ENCODE measurements at places on chromosomes 2 and 18.

GRCh38 chr18:41449612-41450011 is 505.4 kb upstream of the PIK3C3 start:
- no peak for DNase-seq

DNA sequence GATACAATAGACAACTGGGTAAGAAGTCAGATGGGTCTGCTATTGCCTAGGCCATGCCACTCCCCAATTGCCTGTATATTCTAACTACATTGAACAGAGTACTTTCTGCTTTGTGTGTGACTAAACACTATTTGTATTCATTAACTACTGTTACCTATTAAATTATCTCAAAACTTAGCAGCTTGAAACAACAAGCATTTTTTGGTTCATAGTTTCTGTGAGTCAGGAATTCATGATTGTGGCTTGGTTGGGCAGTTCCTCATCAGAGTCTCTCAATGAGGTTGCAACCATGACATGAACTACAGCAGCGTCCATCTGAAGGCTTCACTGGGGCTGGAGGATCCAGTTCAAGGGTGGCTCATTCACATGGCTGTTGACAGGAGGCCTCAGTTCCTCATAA is 205.7 kb downstream of the EN1 start:
- DNase-seq: no peak

- DNase-seq: no peak
These were observed 752 bp upstream of the CYTIP start for GRCh38 chr2:157444641-157445040.

- DNase-seq: no peak
These were observed 437.4 kb downstream of the EPHA4 start for GRCh38 chr2:221134718-221135117.

GRCh38 chr18:65790604-65791003 is 39.8 kb downstream of the CDH7 start:
- DNase-seq: no peak

- no peak for DNase-seq
These were observed 2.6 kb downstream of the USP14 start for GRCh38 chr18:160831-161570.

DNA sequence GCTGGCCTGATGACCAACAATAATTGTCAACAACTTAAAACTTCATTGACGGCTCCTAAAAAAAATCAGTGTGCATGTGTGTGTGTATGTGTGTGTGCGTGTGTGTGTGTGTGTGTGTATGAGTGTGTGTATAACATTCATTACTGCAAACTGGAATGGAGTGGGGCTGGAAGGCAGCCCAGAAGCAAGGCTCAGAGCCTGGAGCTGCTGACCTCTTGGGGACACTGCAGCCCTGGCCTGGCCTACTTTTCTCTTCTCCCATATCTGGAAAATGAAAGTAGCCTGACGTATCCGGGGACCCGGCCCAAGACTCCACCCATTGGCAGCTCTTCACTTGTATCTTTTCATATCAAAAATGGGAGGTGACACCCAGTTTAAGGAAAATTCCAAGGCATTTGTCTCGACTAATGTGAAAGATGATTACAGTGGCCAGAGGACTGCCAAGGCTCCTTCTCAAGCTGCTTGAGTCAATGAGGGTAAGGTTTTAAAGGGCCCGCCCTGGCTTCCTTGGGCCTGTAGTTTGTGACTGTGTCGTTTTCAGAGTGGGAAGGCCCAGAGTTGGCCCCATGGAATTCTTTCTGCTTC is 72.4 kb upstream of the IL1R1 start:
- DNase-seq: no peak

GRCh38 chr2:1674276-1674675 is 70.0 kb downstream of the PXDN start:
- DNase-seq: no peak

GRCh38 chr2:98893911-98894321 is 42.1 kb downstream of the CRACDL start:
- no peak for DNase-seq

- DNase-seq: no peak
These were observed 405.2 kb downstream of the NCKAP5 start for GRCh38 chr2:133163111-133163510.

- DNase-seq: no peak
These were observed 182.6 kb upstream of the HAAO start for GRCh38 chr2:42974721-42975717.

- peak; percentile 9 for DNase-seq
These were observed 60.4 kb upstream of the GAREM1 start for GRCh38 chr18:32530947-32531651.

- peak; percentile 50 for DNase-seq
These were observed 3.5 kb downstream of the NDUFA10 start for GRCh38 chr2:240021488-240022104.

- DNase-seq: no peak
These were observed 125.0 kb downstream of the NFATC1 start for GRCh38 chr18:79520478-79521390.

GRCh38 chr2:105416156-105416555 is 17.3 kb upstream of the FHL2 start:
- DNase-seq: no peak

DNA sequence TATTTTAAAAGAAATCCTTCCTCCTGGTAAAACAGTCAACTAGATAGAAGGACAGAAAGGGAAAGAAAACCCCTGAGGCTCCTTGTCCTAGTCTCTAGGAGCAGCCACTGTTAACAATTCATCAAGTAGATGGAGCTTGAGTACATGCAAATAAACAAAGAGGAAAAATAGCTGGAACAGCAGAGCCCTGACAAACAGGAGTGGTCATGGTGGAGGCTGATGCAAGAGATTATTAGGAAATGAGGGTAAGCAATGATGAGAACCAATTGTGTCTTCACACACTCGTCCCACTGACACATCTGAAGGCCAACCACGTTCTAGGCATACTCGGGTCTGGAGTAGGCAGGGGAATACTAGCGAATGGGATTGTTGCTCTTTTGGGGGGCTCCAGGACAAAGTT is 9.2 kb downstream of the DLGAP1 start:
- DNase-seq: no peak

DNA sequence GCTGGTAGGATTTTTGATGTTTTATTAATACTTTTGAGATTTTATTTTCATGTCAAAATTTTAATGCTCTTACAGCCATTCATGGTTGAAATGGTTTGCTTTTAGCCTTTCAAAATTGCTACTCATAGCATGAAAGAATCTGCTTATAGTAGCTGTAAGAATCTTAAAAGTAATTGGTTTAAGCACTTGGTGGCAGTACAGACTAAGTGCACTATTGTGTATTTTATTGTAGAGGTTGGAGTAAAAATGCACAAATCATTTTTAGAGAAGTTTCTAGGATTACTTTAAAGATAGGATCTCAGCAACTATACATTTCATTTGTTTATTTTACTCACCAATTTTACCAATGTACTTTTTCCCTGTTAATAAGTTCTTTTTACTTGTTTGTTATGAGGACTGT is 205.8 kb downstream of the SPAG16 start:
- DNase-seq: no peak

DNA sequence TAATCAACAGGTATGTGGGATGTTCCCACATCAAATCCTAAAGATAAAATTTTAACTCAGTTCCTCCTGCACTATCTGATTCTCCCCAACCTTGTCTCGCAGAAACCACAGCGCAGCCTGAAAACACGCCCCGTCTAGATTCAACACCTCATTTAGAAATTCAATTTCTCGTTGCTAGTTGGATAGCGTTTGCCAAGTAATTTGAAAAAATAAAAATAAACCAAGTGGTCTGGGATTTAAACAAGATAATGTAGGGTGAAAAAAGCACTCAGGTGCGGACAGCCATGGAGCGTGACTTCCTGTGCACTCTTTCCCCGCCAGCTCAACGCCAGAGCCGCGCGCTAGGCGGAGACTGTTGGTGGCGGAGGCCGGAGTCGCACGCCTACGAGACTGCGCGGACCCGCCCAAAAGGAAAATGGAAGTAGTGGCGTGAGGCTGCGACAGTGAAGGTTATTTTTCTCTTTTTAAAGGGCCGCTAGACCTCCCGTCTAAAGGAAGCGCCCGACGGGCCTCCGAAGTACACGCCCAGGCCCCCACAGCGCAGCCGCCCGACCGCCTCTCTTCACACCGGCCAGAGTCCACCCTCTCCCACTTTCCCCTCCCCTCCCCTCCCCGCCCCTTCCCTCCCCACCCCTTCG is 615 bp upstream of the CCNT2 start:
- peak; percentile 98 for DNase-seq

GRCh38 chr2:189348369-189348768 is 92.9 kb upstream of the WDR75 start:
- DNase-seq: peak; percentile 5

DNA sequence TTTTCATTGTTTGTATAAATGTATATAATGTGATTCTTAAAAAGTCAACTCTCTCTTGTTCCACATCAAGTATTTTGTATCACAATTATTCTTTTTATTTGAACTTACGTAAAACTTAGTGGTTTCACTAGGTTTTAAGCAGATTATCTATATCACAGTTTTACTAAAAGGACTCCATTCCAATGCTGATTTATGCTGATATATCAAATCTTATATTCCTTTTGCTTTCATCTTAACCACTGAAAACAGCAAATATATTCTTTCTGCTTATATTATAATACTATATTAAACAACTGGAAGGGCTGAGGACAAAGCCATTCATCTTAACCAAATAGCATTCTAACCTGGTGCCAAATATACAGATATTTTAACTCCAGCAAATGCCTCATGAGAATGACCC is 24.2 kb downstream of the TRAPPC8 start:
- no peak for DNase-seq

DNA sequence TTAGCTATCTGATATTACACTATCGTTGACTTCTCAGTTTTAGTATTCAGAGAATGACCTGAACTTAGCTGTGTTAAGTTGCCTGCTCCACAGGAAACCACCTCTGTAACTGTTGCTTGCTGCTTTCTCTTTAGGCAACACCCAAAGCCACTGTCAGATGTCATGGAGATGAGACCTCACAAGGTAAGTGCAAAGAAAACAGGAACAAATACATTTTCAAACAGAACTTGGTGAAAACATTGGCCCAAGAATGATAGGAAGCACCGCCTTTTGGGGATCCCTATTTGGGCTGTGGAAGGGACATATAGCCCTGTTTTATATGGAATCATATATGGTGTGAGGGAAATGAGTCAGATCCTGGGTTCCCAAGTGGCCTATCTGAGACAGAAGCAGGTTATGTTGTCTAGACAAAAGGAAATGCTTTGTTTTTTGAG is 143.4 kb downstream of the UBE2E3 start:
- DNase-seq: peak; percentile 33

- DNase-seq: no peak
These were observed 52.3 kb upstream of the SEC11C start for GRCh38 chr18:59087391-59087790.

- peak; percentile 56 for DNase-seq
These were observed 89.4 kb upstream of the MAP2 start for GRCh38 chr2:209334188-209335017.

DNA sequence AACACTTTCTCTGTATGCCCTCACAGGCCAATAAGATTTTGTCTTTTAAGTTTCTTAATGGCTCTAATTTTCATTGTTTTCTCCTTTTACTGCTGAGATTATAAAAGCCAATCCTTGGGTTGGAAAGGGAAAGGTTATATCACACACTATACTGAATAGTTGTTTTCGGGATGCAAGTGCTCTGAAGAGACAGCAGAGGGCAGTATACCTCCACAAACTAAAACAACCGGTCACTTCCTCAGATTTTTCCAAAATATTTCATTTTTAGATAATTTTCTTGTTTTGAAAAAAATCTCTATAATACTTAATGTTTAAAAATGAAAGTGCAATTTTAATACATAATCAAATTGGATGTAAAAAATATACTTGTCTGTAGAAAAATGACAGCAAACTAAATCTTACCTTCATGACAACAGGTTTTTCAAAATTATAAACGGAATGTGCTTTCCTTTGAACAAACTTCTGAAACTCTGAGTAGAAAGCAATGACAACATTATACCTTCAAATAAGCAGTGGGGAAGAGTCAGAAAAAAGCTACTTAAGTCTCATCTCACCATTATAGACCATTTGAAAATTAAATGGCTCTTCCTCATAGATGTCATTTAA is 82.7 kb downstream of the ORC4 start:
- peak; percentile 15 for DNase-seq

DNA sequence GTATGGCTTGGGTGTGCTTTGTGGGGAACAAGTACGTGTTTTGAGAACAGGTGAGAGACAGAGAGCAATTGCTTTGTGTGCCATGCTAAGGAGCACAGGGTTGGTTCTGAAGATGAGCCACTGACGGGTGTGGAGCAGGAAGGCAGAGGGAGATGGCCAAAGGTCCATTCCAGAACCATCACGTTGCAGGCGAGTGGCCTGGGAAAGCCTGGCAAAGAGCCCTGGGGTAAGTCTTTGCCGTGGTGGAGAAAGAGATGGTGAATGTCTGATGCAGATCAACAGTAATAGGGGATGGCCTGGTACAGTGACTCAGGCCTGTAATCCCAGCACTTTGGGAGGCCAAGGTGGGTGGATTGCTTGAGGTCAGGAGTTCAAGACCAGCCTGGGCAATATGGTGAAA is 93.5 kb upstream of the ZNF521 start:
- DNase-seq: no peak

- no peak for DNase-seq
These were observed 7.6 kb downstream of the HIBCH start for GRCh38 chr2:190311893-190312634.

GRCh38 chr2:177691177-177691576 is 298.6 kb downstream of the AGPS start:
- DNase-seq: no peak

DNA sequence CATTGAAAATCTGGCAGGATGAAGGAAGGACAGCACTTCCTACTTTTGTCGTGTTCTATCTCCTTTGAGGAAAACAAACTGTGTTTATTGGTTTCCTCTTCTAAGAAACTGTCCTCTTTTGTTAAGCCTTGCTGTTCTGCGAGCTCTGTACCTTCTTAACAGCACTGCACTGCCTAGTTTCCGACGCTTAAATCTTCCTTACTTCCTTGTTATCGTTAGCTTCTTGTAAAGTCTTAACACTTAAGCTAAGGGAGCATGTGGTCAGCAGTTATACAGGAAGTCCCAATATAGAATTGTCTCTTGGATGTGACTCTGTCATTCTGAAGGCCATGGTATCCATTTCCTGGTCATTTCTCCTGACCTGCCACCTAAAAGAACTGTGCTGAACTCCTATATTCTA is 552.8 kb upstream of the NRP2 start:
- DNase-seq: no peak

DNA sequence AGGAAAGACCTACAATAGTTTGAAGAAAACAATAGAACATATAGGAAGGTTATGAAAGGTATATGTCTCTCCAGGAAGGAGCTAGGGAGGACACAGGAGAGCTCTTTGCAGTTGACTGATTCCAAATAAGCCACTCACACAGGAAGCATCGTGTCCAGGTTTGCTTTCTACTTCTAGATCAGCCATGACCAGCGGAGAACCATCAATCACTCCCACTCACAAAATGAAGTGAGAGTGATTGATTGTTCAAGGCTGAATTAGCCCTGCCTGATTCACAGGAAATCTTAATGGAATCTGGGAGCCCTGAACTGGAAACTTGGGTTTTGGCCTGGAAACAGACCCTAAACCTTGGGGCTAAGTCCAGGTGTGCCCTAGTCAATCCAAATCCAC is 1292.2 kb upstream of the ZEB2 start:
- DNase-seq: no peak

- no peak for DNase-seq
These were observed 60.1 kb downstream of the EMILIN2 start for GRCh38 chr18:2906704-2907549.
